Stimulated activated CD4-positive, alpha-beta T cell treated with anti-CD3 and anti-CD28 coated beads, Interleukin-1b, Interleukin-23, amount 100 ng/mL, for 48 hours (primary cell): ENCODE measurements at places on chromosomes 4 and X.

GRCh38 chrX:25277574-25277973, 261.8 kb upstream of the ARX start:
- DNase-seq: no peak

DNA sequence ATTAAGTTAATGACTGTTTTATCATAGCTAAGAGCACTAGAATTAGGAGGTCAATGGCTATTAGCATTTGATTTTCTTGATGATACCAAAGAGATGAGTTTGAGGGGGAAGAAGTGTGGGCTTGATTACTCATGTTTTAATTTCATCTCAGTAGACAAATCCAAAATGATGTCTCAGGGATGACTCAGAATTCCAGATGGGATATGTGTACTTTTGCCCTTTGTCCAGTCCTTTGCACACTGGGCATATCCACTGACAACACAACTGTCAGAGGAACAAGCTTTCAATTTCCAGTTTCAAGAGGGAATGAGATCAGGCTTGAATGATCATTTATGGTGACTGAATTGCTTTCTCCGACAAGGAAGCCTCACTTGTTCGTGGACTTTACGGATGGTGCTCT, 325.3 kb upstream of the FTHL17 start:
- no peak for DNase-seq

DNA sequence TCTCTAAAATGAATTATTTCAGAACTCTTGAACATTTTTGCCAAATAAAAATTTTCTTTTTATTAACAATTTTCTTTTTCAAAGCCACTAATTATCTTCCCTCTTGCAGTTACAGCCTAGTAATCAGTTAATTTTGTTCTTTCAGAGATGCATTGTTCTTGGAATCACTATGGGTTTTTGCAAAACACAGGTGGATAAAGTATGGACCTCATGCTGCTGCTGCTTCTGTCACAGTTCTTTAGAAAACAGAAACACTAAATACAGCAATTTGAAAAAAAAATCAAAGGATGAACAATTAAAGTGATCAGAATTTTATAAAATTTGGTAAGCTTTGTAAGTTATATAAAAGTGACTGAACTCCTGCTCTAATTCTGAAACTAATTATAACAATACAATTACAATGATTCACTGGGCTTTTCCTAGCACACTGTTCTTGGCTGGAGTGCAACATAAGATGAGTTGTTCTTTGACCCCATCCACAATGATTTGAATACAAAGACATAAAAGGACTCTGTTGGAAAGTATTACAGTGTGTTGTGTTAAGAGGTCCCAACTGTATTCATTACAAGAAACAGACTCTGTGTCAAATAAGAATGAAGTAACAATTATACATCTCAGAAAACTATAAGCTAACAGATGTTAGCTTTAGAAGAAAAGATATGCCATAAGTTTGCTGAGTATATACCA, 59.4 kb upstream of the GK2 start:
- DNase-seq: no peak

- DNase-seq: no peak
Measured at GRCh38 chrX:101370888-101371504, 15.0 kb downstream of the BTK start.

DNA sequence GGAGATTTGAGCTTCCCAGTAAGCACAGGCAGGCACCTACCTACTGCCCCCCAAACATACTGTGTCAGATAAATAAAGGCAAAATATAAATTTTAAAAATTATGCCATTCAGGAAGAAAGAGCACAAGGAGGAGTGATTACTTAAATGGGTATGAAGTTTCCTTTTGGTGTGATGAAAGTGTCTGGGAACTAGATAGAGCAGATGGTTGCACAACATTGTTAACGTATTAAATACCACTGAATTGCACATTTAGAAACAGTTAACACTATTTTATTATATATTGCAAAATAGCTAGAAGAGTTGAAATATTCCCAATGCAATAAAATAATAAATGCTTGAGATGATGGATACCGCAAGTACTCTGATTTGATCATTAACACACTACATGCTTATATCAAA, 374.7 kb upstream of the FGF13 start:
- DNase-seq: no peak

- no peak for DNase-seq
Measured at GRCh38 chrX:43141885-43142284, 363.9 kb upstream of the PPP1R2C start.

DNA sequence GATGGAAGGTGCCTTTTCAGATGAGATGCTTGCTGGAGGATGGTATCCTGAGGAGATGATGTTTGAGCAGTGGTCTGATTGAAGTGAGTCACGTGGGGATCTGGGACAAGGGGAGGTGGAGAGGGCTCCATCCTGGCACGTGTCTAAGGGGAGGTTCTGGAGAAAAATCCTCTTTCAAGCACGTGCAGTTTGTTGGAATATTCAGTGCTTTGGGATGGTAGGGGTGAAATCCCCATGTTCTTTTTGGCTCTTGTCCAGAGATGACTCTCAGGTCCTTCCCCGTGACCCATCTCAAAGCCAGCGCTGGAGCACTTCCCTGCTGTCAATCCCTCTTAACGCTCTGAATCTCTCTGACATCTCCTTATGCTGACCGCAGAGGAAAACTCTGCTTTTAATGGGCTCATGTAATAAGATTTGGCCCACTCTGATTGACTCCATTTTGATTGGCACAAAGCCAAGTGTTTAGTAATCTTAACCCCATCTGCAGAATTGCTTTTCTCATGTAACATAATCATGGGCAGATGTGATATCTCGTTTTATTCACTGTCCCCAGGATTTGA, 10.8 kb upstream of the KLKB1 start:
- no peak for DNase-seq

- no peak for DNase-seq
Measured at GRCh38 chrX:130108647-130109428, 1.5 kb downstream of the ELF4 start.
